ENCODE measurements at places on chromosomes 12 and 14.

- no peaks in the 10 kb centered on the region for H3K36me3 ChIP-seq
- H3K27ac ChIP-seq = no peak overlapping the region
- no peak overlapping the region for H3K4me3 ChIP-seq
- H3K4me1 ChIP-seq = no peaks in the 10 kb centered on the region
- H3K27me3 ChIP-seq = no peaks in the 10 kb centered on the region
These were observed 94.0 kb downstream of the NAV3 start for GRCh38 chr12:77924703-77925102.

DNA sequence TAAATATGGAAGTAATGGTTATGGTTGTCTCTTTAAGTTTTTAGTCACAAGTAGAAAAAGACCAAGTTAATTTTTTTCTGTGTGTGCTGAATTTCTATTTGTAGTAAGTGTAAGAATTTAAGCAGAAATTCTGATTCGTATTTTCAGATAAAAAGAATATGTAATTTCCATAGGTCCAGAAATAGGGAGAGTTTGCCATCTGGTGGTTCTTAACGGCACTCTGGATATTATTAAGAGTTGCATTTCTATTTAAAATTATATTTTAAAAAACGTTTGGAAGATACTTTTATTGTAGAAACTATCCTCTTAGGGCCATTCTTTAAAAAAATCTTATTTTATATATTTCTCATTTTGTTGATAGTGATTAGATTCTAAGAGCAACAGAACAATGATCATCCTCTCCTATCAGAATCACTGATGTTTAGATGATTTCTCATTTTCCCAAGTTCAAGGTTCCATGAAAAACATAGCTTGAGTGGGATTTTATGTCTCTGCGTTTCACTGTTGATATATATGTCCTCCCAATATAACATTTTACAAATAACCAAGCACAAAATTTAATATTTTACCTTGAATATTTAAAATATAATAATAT, 88.3 kb downstream of the LRRK2 start:
- H3K27ac ChIP-seq = no peak overlapping the region
- H3K27me3 ChIP-seq = no peaks in the 10 kb centered on the region
- no peaks in the 10 kb centered on the region for H3K36me3 ChIP-seq
- DNase-seq = peak; percentile 8
- H3K4me1 ChIP-seq = no peaks in the 10 kb centered on the region

DNA sequence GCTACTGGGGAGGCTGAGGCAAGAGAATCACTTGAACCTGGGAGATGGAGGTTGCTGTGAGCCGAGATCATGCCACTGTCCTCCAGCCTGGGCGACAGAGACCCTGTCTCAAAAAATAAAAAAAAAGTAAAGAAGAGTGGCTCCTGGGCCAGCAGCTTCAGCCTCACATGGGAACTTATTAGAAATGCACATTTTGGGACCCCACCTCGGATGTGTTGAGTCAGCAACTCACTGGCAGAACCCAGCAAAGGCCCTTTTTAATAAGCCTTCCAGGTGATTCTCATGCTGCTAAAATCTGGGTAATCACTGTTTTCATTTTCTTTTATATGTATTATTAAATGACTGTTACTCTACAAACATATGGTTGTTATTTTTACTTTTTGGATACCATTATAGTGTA, 41.6 kb downstream of the TBK1 start:
- H3K4me3 ChIP-seq = no peak overlapping the region
- H3K36me3 ChIP-seq = peaks cover 10% of the 10 kb centered on the region
- H3K27ac ChIP-seq = no peak overlapping the region

DNA sequence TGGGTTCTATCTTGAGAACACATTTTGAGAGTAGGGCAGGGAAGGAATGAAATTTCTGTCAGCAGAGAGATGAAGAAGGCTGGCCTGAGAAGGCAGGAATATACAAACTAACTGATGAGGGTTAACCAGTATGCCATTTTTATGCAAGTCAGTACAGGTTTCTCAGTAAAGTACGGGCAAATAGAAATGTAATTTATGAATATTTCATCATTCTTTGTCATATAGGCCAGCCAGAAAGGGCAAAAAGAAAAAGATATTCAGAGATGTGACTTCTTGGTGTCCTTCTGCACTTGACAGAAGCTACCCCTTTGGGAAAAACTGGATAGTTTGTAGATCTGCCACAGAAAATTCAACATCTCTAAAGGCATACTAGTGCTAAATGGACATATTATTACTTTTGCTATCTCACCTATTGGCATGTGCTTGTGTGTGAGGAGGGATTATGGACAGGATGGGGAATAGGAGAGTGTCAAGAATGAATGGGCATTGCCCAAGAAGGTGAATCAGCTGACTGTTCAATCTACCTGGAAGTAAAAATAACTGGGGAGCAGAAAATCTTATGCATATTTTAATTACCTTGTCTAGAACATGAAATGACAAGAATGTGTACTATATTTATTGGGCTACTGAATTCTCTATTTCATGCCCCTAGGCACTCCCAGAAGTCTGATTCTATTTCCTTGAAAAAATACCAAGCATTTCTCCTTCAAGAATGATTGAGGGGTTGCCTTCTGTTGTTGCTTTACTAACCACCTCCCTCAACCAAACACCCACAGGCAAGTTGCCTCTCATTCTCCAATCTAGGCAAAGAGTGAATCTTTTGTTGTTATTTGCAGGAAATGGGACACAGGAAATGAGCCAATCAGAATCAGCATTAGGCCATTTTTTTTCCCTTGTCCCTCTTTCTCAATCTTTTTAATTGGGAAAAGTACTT, 175.1 kb upstream of the SLC38A2 start:
- peak; percentile 15 for DNase-seq
- H3K27ac ChIP-seq = peak overlapping the region; percentile 90
- no peaks in the 10 kb centered on the region for H3K36me3 ChIP-seq
- no peak overlapping the region for H3K4me3 ChIP-seq
- peaks cover 19% of the 10 kb centered on the region for H3K4me1 ChIP-seq

DNA sequence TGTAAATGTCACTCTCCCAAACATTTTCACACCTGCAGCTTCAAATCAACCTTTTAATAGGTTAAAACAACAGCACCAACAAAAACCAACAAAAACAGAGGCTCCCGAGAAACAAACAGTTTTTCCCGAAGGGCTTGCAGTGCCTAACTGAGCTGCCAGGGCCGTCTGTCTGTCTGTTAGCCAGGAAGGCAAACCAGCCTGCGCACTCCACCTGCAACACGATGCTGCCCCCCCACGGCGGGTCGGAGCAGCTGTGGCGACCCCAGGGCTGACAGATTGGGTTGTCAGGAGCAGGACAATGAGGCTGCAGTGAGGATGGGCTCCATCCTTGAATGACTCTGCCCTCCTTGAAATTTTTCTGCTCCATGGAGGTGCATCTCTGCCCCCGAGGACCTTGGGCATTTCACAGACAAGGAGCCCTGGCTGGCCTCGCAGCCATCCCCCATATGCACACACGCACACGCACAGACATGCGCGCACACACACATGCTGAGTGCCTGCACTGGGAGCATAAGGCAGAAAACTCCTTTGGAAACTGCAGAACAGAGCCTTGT, 2.6 kb downstream of the RTL1 start:
- no peak overlapping the region for H3K27ac ChIP-seq
- H3K27me3 ChIP-seq = peaks cover 2% of the 10 kb centered on the region
- H3K4me3 ChIP-seq = no peak overlapping the region
- H3K36me3 ChIP-seq = peaks cover 9% of the 10 kb centered on the region
- no peak for DNase-seq

GRCh38 chr12:72010356-72010755, 71.7 kb downstream of the TPH2 start:
- no peak overlapping the region for H3K4me3 ChIP-seq
- H3K36me3 ChIP-seq = no peaks in the 10 kb centered on the region
- no peak overlapping the region for H3K27ac ChIP-seq
- peaks cover 3% of the 10 kb centered on the region for H3K27me3 ChIP-seq
- H3K4me1 ChIP-seq = no peaks in the 10 kb centered on the region
- DNase-seq = no peak

Data from fibroblast of lung (primary cell).